Stimulated activated CD4-positive, alpha-beta T cell treated with anti-CD3 and anti-CD28 coated beads, TNF-alpha, amount 100 ng/mL, for 24 hours (primary cell): ENCODE measurements at places on chromosomes 6 and 20.
A peak's percentile ranks its signal among the peaks of the same experiment; 100 is the strongest.

DNA sequence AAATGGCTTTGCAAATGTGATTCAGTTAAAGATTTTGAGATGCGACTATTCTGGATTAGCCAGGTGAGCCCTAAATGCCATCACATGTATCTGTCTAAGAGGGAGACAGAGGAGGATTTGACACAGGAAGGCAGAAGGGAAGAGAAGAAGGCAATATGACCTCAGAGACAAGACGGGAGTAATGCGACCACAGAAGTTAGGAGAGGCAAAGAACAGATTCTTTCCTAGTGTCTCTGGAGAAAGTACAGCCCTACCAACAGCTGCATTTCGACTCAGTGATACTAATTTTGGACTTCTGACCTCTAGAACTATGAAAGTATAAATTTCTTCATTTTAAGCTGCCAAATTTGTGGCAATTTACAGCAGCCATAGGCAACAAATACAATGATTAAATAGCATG lies 24.2 kb upstream of the TPD52L1 start:
- no peak for DNase-seq

GRCh38 chr20:63864545-63864977 lies 509 bp upstream of the TPD52L2 start:
- DNase-seq = no peak

GRCh38 chr20:36217226-36217625 lies 19.1 kb upstream of the AAR2 start:
- no peak for DNase-seq

DNA sequence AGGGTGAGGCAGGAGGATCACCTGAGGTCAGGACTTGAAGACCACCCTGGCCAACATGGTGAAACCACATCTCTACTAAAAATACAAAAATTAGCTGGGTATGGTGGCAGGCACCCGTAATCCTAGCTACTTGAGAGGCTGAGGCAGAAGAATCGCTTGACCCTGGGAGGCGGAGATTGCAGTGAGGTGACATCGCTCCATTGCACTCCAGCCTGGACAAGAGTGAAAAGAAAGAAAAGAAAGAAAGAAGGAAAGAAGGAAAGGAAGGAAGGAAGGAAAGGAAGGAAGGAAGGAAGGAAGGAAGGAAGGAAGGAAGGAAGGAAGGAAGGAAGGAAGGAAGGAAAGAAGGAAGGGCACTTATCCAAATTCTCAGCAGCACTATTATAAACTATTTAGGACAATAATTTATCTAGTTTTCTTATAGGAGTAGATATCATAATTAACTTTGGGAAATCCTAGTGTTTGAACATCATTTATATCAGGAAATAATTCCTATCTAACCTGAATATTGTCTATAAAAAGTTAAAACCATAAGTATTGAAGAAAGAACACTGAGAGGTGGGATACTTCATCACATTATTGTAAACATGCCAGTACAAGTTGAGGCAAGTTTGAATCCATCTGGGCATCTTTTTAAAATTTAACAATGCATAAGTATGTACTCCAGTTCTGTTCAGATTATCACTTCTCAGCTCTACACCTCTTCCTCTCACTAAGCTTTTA lies 305.5 kb downstream of the SLC35F1 start:
- no peak for DNase-seq

GRCh38 chr6:24991810-24992467 lies 56.2 kb upstream of the RIPOR2 start:
- DNase-seq = peak; percentile 45
